ELF-1 (cell line): ENCODE measurements at places on chromosomes 2 and 18.
A peak's percentile ranks its signal among the peaks of the same experiment; 100 is the strongest.

DNA sequence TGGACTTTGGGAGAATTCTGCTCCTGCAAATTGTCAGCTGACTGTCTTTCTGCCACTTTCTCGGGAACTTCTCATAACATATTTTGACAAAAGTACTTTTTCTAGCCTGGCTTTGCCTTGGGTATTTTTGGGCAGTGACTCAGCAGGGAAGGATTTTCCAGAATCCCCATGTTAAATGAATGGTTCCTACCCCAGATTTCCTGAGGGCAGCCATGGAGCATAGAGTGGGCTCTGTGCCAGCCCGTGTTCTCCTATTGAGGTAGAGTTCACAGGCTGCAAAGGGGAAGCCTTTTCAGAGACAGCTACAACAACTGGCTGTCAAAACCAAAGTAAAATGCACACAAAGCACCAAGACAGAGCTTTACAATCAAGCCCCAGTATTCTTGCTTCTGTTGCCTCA lies 59.8 kb downstream of the BMP10 start:
- DNase-seq, result no peak

GRCh38 chr2:200356321-200356720 lies 49.8 kb downstream of the SPATS2L start:
- no peak for DNase-seq

DNA sequence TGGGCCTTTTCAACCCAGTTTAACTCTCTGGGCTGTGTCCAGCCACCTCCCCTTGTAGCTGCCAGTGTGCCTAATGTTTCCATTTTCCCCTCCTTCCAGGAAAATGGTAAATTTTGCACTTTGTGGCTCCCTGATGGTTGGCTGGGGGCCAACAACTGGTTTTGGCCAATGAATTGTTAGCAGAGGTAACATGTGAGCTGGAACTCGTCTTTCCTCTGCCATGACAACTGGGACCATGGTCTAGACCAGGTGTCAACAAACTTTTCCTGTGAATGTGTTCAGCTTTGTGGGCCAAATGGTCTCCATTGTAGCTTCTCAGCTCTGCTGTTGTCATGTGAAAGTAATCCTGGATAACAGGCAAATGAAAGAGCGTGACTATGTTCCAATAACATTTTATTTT lies 87.2 kb downstream of the DDX1 start:
- DNase-seq, result no peak

GRCh38 chr2:126858013-126858412 lies 40.7 kb upstream of the TEX51 start:
- no peak for DNase-seq

DNA sequence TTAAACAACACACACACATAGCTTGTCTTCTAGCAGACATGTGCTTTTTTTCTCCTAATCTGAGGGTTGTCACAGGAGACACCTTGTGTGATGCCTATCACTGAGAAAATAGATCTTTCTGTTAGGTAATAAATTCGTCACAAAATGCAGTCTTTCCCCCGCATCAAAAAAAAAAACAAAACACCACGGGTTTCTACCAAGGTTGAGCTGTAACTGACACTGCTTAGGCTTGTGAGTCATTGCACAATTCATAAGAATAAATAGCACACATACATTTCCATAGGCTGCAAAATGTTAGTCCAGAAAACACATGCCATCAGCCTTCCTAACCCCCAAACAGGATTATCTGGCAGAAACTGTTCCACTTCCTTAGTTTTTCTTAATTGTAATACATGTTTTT lies 6.5 kb downstream of the TMEM163 start:
- no peak for DNase-seq

DNA sequence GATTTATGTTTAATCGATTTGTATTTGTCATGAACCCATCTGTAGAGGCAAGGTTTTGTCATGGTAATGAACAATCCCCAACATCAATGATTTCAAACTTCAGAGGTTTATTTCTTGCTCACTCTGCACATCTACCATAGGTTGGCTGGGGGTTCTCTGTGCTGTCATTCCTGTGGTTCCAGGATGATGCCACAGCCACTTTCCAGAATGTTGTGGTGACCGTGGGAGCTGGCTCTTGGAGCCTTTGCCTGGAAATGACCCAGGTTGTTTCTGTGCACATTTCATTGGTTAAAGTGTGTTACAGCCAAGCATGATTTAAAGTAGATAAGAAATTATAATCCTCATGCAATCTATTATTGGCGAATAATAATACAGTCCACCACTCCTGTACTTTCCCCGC lies 28.2 kb upstream of the EPAS1 start:
- no peak for DNase-seq

DNA sequence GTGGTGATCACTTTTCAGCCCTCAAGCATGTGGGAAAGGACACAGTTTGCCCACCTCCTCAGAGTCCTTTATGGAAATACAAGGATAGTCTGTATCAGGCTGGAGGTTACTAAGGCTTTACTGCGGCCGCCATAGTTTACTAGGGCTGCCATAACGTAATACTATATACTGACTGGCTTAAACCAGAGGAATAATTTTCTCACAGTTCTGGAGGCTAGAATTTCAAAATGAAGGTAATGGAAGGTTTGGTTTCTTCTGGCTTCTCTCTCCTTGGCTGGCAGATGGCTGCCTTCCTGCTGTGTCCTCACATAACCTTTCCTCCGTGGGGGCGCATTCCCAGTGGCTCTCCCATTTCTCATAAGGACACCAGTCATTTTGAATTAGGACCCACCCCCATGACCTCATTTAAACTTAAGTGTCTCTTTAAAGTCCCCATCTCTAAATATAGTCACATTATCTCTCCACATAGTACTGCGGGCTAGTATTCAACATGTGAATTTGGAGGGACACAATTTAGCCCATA lies 12.5 kb upstream of the ATIC start:
- no peak for DNase-seq

DNA sequence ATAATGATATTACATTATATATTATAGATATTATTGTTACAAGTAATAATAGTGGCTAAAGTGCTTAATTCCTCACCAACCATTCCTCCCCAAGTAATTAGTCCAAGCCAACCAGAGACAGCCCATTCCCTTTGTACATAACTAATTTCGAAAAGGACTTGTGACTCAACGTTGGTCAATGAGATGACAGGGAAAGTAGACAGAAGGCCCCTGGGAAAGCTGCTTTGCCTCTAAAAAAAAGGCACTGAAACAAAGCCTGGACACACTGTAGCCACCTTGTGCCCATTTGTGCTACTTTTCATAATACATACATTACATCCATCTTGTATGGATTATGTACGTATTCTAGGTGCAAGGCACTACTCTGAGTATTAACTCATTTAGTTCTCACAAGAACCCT lies 28.8 kb downstream of the COLEC12 start:
- no peak for DNase-seq

GRCh38 chr2:210226223-210226622 lies 976 bp upstream of the ACADL start:
- DNase-seq, result peak; percentile 14

- DNase-seq, result no peak
These were observed 45.8 kb upstream of the RBM44 start for GRCh38 chr2:237752761-237753165.

DNA sequence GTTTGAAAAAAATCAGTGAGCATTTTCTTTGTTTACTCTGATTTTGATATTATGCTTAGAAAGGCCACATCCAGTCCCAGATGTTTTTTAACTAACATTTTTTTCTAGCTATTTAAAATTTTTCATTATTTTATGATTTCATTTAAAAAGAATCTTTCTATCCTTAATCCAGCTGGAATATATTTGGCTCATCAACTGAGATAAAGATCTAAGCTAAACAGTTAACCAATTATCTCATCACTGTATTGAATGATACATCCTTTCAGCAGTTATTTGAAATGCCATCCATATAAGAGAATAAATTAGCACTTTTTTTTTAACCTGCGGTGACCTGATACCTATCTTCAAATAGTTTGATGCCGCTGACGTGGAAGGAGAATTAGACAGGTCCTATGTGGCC lies 245.5 kb upstream of the COPS8 start:
- no peak for DNase-seq

- DNase-seq, result no peak
These were observed 108.4 kb upstream of the SNTG2 start for GRCh38 chr2:842151-842803.

- peak; percentile 85 for DNase-seq
These were observed 6.0 kb upstream of the INPP5D start for GRCh38 chr2:233053928-233054784.

- DNase-seq, result no peak
These were observed 1.2 kb downstream of the KCNG2 start for GRCh38 chr18:79798999-79799370.

DNA sequence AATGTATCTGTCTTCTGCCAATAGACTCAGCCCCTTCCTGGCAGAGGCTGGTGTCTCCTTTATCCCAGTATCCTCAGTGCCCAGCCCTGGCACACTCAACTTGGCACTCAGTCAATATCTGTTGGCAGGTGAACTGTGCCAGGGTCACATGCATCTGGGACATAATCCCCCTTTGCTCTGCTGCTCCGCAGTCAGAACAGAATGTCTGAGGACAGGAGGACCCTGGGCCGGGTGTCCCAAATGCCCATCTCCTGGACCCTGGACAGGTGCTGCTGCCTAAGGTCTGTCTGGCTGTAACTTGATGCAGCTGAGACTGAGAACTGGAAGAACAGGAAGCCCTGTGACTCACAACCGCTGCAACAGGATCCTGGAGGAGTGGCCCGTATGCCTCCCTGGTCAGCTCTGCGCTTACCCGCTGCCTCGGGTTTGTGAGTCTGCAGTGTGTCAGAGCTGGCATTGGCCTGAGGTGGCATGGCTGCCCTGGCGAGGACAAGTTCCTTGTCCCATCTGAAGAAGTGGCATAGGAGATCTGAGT lies 11.4 kb downstream of the HK2 start:
- peak; percentile 80 for DNase-seq

GRCh38 chr2:241190291-241190981 lies 2.0 kb downstream of the ANO7 start:
- no peak for DNase-seq

DNA sequence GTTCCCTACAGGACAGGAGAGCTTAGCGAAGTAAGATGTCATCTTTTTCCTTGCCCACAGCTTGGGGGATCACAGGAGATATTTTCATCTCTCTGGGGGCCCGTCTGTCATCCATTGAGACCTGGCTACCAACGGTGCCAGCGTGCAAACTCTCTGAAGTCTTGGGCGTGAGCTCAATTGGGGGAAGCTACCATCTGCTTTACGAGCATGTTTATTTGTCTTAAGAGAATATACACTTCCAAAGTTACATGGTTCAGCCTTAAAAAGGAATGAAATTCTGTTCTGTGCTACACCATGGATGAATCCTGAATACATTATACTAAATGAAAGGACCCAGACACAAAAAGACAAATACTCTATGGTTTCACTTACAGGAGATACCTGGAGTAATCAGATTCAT lies 13.6 kb downstream of the SAG start:
- DNase-seq, result no peak

GRCh38 chr2:164896226-164896625 lies 54.6 kb upstream of the COBLL1 start:
- DNase-seq, result no peak

DNA sequence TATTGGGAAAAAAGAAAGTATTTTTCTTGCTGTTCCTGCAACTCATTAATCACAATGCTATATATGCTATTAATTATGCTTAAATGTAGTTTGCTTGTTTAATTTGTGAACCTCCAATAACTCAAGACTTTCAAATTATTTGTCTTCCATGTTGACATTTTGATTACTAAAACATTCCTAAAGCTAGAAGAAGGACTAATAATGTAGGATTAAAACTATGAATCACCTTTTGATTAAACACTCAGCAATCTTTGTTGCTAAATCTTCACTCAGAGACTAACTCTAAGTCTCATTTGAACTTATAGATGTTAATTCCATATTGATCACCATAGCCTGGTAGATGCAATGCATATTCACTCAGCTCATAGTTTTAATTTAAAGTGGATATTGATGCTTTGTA lies 524.6 kb upstream of the ZEB2 start:
- no peak for DNase-seq

DNA sequence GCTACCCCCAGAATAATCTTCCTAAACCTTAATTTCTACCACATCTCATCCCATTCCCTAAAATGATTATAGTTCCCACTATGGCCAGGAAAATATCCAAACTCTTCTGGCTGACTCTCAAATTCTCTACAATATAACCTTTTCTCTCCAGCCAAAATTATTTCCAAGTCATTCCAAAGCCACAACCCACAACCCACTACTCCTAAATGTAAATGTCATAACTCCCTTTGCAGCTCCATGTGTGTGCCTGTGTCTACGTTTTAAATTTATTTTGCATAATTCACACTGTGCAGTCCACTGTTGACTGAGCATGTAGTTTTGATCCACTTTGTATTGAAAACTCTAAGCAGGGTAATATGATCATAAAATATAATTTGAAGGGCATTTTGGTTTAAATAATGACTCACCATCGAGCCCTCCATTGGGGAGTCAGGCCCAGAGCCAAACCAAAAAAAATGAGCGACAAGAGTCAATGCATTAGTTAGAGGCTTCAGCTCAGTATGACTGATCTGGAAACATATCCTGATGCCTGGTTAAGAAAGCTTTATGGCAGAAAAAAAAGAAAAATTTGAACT lies 171.0 kb downstream of the AFF3 start:
- DNase-seq, result no peak

GRCh38 chr2:42959234-42960001 lies 167.0 kb upstream of the HAAO start:
- DNase-seq, result no peak
